ENCODE measurements at places on chromosomes 16 and 17.

GRCh38 chr16:56108724-56109123 is 82.6 kb upstream of the GNAO1 start:
- no peak for DNase-seq

DNA sequence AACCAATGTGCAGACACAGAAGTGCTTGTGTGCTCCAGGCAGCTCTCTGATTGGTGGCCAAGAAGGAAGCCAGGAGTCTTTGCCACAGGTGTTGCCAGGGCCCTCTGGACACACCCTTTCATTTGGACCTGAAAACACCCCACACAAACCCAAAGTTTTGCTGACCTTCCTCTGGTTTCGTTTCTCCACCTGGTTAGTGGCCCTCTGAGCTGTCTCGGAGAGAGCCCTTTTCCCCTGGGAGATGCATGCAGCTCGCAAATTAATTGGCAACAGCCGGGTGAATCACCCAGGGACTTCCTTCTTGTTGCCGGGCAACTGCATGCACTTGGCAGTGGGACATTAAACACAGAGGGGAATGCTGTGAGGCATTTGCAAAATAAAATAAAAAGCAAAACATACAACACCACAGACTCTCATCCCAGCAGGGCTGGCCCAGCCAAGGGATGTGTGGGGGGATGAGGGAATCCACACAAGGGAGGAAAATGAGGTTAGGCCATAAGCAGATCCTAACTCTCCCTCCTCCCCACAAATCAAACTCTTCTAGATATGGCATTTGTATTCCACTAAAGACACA is 286.6 kb downstream of the SOX9 start:
- DNase-seq: peak; percentile 94

- no peak for DNase-seq
These were observed 55.0 kb downstream of the RNF213 start for GRCh38 chr17:80315517-80316182.

DNA sequence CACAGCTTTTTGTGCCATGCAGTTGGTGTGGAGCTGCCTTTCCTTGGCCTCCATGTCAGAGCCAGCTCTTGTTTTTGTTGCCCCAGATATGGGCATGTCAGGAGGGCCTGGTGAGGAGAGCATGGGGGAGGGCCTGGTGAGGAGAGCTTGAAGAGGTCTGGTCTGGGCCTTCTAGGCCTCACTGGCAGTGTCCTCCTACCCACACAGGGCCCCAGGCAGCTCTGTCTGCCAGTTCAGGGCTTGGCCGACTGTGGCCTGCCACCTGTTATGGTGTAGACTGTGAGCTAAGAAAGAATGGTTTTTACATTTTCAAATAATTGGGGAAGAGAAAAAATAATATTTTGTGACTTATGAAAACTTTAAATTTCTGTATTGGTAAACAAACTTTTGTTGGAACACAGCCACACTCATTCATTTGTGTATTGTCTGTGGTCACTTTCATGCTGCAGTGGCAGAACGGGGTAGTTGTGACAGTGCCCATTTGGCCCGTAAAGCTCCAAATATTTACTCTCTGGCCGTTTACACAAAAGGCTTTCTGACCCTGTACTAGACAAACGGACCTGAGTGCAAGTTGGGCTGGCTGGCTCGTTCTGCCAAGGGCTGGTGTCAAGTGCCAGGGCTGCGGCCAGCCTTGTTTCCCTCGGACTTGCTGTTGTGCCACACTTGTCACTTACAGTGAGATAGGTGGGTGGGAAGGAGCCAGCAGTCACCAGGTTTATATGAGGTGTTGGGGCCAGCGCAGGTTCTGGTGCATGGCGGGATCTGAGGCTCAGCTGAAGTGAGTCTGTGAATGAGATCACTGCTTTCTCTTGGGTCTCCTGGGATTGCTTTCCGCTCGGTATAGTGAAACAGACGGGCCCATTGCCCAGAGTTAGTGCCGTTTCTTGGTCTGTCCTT is 18.2 kb downstream of the PGS1 start:
- DNase-seq: no peak

DNA sequence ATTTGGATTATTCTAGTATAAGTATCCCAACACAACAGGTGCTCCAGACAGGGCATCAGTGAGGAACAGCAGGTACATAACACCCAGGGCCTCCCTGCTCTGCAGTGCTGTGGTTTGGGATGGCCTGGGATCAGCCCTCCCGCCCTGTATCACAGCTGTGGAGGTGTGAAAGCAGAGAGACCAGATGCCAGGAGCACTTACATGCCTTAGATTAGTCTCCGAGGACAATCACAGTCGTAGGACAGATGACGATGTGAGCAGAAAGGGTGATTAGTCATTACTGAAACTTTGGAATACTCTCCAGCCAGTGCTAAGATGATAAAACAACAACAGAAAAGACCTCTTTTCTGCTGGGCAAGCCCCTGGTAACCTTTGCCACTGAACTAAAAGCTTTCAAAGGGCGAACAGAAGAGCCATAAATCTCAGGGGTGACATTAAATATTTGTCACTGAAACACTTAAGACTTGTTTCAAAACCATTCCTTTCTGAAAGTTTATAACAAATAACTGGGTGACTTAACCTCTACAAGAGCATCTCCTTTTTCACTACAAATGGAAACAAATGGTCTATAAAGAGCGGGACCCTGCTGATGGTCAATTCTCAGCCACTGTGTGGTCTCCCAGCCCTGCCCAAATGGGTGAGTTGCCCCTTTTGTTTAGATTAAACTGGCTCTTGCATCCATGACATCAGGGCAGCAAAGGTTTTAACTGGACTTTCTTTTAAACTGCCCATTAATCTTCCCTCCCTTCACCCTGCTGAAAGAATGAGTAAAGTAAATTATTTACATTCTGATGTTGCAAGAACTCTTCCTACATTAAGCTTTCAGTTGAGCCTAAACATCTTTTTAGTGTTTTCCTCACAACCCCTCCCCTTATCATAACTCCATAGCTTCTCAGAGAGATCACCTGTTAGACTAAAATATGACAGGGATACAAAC is 183.1 kb upstream of the COX10 start:
- peak; percentile 5 for DNase-seq

- no peak for DNase-seq
These were observed 4.8 kb downstream of the ATP2A3 start for GRCh38 chr17:3959295-3959899.

DNA sequence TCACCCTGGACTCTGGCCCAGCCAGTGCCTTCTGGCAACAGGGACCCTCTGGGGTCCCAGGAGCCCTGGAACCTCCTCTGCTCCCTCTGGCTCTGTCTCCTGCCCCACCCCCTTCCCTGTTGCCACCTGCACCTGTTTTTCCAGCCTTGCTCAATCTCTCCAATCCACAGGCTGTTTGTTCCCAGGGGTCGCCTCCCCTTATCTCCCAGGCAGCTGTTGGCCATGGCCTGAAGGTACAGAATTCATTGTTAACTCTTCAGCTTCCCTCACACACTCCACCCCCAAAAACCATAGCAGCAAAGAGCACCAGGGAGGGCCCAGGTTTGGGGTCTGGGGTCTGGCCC is 39.3 kb upstream of the TOB1 start:
- no peak for DNase-seq

- DNase-seq: no peak
These were observed 10.4 kb upstream of the CUEDC1 start for GRCh38 chr17:57965521-57966160.

GRCh38 chr17:28861393-28862203 is 6.8 kb downstream of the ERAL1 start:
- no peak for DNase-seq

DNA sequence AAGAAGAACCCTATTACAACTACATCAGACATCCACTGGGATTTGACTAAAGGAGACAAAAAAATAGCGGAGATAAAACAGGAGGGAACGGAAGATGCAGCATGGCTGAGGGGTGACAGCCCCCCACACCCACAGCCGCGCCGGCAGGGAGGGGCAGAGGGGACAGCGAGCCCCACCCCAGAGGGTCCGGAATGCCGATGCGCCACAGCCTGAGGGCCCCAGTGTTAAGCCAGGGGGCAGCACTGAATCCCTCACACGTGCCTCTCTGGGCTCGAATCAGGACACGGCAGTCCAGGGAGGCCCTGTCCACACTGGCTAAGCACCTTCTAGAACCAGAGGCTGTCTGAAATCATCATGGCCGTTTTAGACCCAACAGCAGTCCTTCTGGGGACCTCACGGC is 18.8 kb downstream of the MAP1LC3B start:
- no peak for DNase-seq

DNA sequence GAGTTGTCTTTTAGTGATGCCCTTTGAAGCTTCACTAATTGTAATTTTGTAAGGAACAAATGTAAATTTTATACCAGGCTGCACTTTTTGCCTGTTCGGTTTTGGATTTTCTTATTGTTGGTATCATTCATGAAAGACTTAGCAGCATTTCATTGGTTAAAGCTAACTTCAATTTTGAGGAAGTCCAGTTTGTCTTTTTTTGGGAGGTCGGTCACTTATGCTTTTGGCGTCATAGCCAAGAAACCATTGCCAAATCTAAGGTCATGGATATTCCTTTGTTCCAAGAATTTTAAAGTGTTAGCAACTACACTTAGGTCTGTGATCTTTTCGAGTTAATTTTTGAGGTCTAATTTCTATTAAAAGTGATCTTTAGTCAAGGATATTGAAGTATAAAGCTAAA is 77.1 kb downstream of the PRKCA start:
- DNase-seq: no peak

GRCh38 chr17:19717411-19717908 is 1.1 kb upstream of the SLC47A2 start:
- no peak for DNase-seq

DNA sequence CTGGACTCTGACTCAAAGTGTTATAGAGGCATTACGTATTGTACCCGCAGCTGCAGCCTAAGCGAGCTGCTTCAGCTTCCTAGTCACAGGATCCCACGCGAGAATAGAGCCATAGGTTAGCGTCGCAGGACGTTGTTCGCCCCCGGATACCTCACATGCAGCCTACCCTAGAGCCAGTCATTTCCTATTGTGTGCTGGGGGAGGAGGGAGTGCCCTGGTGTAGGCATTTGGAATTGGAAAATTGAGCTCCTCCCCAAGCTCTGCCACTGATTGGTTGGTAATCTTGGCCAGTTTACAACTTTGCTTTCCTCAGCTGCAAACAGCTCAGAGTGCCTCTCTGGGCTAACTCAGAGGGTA is 530 bp downstream of the NAA60 start:
- DNase-seq: peak; percentile 27

- no peak for DNase-seq
These were observed 9.1 kb downstream of the TMIGD1 start for GRCh38 chr17:30324723-30325122.

DNA sequence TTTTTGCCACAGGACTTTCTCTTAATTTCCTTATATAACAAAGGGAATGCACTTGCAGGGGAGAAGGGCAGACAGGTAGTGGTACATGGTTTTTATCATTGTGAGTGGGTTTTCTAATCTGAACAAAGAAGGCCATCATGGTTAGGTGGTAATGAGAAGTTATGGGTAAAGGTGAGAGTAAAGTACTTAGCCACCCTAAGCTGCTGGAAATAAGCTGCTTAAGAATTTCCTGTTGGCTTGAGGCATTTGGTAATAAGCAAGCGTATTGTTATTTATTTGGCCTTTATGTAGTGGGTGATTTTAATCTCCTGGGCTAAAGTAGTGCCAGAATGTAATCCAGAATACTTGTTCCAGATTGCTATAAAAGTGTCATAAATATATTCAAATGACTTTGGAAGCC is 27.1 kb downstream of the TAC4 start:
- no peak for DNase-seq

DNA sequence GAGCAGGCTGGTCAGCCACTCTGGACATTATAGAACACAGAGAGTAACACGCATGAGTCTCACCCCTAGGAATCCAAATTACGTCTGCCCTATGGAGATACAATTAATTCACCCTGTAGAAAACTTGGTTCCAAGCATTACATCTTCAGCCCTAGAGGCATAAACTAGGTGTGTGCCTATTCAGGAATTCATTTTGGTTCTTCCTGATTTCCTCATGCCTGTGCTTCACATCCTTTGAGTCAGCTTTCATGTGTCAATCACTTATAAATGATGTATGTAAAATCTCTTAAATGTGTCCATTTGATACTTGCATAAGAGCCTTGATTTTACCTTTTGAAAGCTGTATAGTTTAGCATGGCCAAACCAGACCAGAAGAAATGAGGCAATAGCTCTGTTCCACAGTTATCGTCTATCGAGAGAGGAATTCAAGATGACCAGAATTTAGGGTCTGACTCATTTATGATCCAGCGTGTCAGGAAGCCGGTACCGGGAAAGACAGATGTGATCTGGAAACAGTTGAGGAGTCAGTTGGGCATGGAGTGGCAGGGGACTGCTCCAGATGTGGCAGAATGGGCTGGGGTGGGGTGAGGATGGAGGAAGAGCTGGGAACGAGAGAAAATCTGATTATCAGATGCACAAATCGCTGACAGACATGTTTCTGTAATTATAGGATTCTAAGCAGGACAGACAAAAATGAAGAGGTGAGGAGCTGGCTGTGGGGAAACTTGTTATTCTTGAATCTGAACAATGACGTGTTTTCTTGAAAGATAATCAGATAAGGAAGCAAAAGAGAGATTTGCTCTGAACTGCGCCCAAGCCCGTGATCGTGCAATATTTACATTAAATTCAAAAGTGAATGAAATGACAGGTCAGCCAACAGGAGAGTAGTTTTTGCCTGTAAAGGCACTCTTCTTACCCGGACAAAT is 76.7 kb downstream of the C16orf95 start:
- DNase-seq: peak; percentile 42

- DNase-seq: no peak
These were observed 149.6 kb upstream of the GNAO1 start for GRCh38 chr16:56041556-56042140.

GRCh38 chr17:36938566-36939051 is 1.3 kb downstream of the LHX1 start:
- DNase-seq: no peak

- DNase-seq: no peak
These were observed 6.2 kb downstream of the SHBG start for GRCh38 chr17:7636163-7636562.

DNA sequence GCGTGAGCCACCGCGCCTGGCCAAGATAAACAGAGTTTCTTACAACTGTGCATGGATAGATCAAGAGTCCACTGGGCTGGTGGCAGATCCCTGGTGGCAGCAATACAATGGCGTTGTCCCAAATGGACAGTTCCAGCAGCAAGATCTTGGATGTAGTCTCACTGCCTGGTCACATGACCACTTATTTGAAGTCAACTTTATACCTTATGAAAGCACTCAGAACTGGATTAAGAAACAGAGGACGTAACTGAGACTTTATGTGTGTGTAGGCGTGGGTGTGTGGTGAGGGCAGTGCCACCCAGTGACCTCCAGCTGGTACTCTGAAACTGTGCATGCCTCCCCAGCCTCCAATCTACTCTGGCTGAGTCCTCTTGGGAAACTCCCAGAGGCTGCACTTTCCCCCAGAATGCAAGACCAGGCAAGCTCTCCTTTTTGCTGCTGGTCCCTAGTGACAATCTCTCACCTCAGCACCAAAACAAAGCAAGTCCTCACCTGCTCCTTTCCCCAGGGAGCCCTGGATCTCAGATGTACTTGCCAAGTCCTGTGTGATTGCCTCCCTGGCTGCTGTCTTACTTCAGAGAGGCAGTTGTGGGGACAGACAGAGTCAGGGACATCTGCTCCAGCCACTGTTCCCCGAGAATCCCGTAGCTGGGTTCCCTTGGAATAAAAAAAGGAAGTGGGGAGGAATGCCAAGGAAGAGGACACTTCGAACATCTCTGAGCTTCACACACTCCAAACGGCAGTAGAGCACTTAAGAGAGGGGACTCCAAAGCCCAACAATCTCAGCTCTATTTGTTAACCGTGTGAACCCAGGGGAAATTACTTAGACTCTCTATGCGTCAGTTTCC is 11.7 kb upstream of the ST6GALNAC2 start:
- no peak for DNase-seq

- DNase-seq: no peak
These were observed 655 bp upstream of the MTHFSD start for GRCh38 chr16:86555704-86556075.

GRCh38 chr16:534856-535445 is 7.4 kb downstream of the CAPN15 start:
- no peak for DNase-seq

GRCh38 chr17:1746975-1747543 is 4.4 kb downstream of the SERPINF2 start:
- DNase-seq: no peak
